ENCODE measurements at places on chromosomes 1 and 21.
A peak's percentile ranks its signal among the peaks of the same experiment; 100 is the strongest.

- DNase-seq, result peak; percentile 38
These were observed 17.8 kb upstream of the MYCL start for GRCh38 chr1:39919545-39919944.

GRCh38 chr1:66506991-66507390 is 27.0 kb upstream of the SGIP1 start:
- no peak for DNase-seq

- no peak for DNase-seq
These were observed 103.4 kb downstream of the PAX7 start for GRCh38 chr1:18734001-18734400.

GRCh38 chr1:32501865-32502264 is 37.0 kb downstream of the ZBTB8B start:
- DNase-seq, result no peak

DNA sequence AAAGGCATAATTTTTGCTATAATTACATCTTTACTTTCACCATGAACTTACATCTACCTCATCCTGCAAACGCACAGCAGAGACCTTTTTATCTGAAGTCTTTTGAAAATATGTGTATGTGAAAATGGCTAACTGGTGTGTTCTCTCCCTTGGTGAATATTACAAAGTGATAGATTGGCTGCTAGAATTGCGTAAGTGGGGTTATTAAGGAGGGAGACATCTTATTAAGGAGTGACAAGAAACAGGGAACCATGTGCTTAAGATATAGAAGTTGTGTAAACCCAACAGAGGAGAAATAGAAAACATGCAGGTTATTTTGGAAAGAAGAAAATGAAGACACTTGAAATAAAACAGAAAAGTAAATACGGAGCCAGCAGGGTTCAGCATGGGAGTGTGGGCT is 7.8 kb downstream of the KCNJ15 start:
- DNase-seq, result no peak

- no peak for DNase-seq
These were observed 6.7 kb upstream of the KCNAB2 start for GRCh38 chr1:6039031-6039430.

- no peak for DNase-seq
These were observed 71.7 kb upstream of the ANGPTL1 start for GRCh38 chr1:178942285-178943198.

DNA sequence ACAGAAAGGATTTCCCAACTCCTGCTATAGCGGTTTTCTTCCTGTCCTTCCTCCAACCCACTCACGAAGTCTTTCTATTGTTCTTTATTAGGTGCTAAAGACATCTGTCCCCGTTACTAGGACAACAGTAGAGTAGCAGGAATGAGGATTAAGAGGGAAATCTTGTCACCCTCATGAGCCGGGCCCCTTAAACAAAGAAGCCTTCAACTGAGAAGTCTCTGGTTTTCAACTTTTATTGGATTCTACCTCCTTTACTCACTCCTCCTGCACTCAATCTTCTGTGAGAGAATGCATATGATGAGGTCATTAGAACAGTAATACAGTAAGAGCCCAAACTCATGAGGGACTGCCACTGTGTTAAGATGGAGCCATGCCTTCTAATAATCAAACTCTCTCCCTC is 206.3 kb downstream of the OMA1 start:
- no peak for DNase-seq

- DNase-seq, result no peak
These were observed 455 bp downstream of the BSDC1 start for GRCh38 chr1:32393832-32394140.

GRCh38 chr21:33650929-33651509 is 8.7 kb downstream of the ITSN1 start:
- no peak for DNase-seq

DNA sequence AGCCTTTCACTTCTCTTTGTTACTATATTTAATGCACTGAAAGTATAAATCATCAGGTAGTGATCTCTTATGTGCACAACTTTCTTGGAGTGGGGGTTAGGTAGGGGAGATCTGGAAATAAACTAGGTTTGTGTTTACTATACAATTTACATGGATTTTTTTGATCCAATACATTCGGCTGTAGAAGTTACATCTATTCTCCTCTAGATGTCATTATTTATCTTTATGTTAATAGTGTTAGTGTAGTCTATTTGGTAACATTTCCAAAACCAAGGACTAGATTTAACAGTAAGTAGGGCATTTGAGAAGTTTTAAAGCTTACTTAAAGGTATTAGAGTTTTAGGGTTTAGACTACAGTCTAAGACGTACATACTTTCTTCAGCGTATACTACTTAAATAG is 5.4 kb downstream of the VPS45 start:
- DNase-seq, result no peak

DNA sequence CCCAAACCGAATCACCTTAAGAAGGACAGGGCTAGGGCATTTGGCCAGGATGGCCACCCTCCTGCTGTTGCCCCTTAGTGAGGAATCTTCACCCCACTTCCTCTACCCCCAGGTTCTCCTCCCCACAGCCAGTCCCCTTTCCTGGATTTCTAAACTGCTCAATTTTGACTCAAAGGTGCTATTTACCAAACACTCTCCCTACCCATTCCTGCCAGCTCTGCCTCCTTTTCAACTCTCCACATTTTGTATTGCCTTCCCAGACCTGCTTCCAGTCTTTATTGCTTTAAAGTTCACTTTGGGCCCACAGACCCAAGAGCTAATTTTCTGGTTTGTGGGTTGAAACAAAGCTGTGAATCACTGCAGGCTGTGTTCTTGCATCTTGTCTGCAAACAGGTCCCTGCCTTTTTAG is 3.6 kb downstream of the BTG2 start:
- DNase-seq, result no peak

- DNase-seq, result peak; percentile 9
These were observed 7.8 kb downstream of the MORN1 start for GRCh38 chr1:2383576-2383975.

DNA sequence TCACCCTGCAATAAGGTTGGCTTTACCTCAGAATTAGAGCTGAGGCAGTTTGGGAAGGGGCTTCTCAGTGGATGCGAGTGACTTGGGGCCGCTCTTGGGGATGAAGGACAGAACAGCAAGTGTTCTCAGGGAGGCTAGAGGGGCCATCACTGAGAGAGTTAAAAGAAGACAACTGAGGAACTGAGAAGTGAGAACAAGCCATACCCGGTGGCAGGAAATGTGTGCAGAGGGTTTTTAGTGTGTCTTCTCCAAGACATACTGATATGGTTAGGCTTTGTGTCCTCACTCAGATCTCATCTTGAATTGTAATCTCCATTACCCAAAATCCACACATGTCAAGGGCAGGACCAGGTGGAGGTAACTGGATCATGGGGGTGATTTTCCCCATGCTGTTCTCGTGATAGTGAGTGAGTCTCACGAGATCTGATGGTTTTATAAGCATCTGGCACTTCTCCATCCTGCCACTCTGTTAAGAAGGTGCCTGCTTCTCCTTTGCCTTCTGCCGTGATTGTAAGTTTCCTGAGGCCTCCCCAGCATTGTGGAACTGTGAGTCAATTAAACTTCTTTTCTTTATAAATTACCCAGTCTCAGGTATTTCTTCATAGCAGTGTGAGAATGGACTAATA is 75.8 kb downstream of the PCBP3 start:
- no peak for DNase-seq

- DNase-seq, result no peak
These were observed 25.2 kb upstream of the SSX2IP start for GRCh38 chr1:84715342-84716019.

- peak; percentile 87 for DNase-seq
These were observed 1.3 kb downstream of the PIGV start for GRCh38 chr1:26788836-26789611.

DNA sequence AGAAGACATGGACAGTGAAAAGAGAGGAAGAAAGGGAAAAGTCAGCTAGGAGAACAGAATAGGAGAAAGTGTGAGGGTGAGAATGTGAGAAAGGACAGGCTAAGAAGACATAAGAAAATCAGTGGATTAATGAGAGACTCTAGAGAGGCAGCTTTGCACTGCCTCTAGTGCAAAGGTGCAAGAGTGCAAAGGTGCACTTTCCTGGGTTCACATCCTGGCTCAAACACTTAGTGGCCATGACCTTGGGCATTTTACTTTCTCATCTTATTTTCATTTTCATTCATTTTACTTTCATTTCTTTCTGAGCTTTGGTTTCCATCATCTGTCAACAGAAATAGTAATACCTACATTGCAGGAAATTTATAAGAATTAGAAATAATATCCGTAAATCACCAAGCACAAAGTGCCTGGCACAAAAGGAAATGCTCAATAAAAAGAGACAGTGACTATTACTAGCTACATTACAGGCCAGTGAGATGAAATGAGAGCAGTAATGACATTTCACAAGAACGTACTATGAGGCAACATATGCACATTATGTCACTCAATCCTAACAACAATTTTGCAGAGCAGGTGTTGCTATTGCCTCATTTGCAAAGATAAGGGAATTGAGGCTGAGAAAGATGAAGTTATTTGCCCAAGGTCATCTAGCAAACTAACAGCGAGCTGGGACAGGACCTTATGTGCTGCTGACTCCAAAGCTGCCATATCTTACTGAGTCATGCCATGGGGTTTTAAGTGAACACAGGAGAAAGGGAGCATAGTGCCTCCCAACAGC is 107.0 kb upstream of the TLR5 start:
- DNase-seq, result no peak

DNA sequence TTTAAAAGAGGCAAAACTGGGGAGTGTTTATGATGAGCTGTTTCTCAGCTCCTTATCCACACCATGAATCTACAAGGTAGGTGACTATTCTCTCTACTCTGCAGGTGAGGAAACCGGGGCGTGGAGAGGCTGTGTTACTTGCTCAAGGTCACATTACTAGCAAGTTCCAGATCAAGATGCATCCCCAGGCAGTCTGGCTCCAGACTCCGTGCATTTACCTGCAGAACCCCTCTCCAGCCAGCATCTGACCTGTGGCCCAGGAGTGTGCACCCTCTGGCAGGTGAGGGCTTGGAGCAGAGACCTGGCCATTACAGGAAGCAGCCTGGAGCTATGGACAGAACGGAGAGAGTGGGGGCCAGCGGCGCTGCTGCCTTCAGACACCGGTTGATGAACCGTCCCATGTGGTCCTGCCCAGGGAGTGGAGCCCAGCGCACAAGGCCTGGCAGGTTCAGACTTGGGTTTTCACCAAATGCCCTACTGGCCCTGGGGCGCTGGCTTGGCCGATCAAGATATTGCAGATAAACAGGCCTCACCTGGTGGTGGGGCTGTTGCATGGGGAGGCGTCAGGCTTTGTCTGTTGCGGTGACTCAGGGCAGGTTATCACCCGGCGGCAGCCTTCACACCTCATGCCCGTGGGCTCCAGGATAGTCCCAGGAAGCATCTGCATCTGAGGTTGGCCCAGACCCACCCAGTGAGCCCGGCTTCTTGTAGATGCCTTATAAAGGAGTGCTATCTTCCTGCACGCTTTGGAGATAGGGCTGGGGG is 29.2 kb upstream of the WNT4 start:
- DNase-seq, result no peak

- no peak for DNase-seq
These were observed 14.5 kb downstream of the SORT1 start for GRCh38 chr1:109383087-109383779.

DNA sequence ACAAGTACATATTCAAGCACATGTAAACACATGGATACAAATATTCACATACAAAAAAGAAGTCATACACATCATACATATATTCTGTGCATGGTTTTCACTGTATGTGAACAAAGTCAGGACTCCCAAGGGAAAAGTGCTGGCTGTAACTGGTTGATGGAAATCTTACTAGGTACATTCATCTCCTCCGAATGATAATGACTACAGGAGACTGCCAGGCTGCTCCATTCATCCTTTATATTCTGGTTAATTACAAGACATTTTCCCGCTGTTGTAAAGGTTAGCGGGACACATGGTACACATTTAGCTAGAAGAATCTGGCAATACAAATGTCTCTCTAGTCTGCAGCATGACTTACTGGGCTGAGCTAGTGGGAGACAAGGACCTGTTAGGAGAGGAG is 26.2 kb upstream of the HMGB4 start:
- DNase-seq, result no peak

- no peak for DNase-seq
These were observed 24.4 kb upstream of the FAAH start for GRCh38 chr1:46369542-46370213.

DNA sequence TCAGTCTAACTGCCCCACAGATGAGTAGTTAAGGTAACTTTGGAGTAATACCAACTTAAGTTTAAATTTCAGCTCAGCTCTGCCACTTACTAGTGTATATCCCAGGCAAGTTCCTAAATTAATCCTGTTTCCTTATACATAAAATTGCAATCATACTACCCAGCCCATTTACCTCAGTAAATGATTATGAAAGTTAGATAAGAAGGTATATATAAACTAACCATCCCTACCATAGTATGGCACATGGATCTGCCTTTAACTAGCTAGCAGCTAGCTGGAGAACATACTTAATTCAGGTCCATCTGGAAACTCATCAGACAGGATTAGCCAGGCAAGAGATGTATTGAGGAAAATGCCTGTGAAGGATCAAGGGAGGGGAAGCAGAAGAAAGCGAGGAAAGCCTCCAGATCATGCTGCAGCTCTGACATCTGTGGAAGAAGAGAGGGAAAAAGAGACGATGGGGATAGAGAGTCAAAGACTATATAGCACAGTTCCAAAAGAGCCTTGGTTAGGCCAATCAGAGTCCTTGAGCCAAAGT is 8.0 kb upstream of the JAK1 start:
- DNase-seq, result no peak

DNA sequence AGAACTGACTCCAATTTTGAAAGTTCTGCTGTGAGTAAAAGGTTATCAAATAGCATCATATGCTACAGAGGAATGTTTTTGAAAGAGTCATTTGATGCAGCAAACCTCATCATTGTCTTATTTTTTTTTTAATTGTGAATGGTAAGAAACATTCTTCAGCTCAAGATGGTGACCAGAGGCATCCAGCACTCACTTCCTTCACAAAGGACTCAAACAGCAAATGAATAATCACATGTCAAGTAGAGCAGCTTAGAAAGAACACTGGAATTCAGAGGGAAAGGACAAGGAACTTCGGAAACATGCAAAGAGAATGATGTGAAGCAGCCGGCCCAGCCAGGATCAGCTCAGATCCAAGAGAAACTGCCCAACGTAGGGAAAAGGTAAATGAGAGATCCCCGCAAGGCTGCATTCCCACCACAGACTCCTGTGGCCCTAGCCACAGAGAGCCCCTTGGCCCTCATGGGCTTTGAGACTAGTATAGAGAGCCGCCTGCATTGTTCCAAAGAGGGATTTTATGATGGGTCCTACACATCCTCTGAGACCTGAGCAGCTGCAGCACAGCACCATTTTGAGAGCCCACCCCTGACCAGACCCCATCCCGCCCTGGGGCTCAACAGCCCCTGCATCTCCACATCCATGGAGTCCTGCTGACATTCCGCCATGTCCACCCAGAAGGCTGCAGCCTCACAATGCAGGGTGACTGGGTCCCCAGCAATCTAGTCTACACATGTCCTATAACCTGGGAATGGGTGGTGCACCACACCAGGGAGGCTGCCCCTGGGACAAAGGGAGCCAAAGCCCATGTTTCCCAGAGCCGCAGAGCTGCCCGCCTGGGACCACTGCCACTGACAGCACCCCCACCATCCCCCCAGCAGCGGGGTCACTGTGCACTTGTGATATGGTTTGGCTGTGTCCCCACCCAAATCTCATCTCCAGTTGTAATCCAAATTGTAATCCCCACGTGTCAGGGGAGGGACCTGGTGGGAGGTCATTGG is 21.2 kb upstream of the UTS2 start:
- DNase-seq, result no peak

GRCh38 chr1:243452092-243452491 is 196.3 kb downstream of the SDCCAG8 start:
- DNase-seq, result no peak

- no peak for DNase-seq
These were observed 788 bp upstream of the EDEM3 start for GRCh38 chr1:184755226-184756065.

- DNase-seq, result no peak
These were observed 15.3 kb downstream of the KRTAP10-1 start for GRCh38 chr21:44524414-44525371.

GRCh38 chr1:154433161-154433764 is 28.1 kb downstream of the IL6R start:
- peak; percentile 55 for DNase-seq

Measured in activated CD8-positive, alpha-beta memory T cell treated with anti-CD3 and anti-CD28 coated beads, Interleukin-2, amount 50 U/mL, for 4 hours (primary cell).